ENCODE measurements at places on chromosomes 1 and 21.

DNA sequence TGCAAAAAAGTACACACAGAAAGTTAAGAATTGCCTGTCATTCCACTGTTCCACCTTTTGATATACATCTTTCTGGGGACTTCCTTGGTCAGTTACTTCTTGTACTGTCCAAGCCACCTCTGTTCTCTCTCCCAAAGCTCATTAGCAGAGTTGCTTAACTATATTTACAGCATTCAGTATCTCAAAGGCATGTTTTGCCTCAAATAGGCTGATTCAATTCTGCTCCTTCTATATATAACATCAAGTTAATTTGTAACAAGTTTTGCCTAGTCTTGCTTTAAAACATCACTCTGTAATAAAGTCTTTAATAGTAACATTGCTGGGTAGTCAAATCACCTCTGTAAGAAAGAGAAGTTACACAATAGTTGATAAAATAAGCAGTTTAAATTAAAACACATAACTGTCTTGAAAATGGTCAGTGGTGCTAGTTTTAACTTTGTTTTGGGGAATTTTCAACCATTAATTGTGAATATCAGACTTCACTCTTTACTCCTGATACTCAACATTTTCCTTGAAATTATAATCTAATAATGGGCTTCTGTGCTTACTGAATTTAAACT is 35.7 kb downstream of the EDARADD start:
- no peak for DNase-seq

DNA sequence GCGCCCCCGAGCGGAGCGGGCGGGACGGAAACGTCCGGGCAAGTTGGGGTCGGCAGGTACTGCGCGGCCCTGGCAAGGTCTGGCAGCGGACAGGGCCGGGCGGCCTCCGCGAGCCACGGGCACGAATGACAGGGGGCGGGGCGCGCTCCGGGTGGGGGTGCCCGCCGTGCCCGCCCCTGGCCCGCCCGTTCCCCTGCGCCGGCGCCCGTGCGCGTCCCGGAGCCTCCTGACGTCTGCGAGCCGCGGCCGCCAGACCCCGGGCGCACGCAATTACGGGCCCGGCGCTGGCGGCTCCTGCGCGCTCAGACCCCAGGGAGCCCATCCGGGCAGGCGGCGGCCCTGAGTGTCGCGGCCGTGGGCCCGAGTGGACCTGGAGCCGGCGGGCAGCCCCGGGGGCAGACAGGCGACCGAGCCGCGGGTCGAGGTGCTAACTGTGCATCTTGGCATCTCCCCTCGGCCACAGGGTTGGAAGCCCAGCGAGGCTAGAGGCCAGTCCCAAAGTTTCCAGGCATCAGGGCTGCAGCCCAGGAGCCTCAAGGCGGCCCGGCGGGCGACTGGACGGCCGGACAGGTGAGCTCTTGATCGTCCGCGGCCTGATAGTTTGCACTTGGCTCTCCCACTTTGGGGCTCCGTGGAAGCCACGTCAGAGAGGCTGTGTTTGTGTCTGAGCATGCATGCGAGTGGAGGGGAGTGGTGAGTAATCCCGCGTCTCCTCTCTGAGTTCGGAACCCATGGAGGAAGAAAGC is 918 bp downstream of the MIB2 start:
- peak; percentile 71 for DNase-seq

DNA sequence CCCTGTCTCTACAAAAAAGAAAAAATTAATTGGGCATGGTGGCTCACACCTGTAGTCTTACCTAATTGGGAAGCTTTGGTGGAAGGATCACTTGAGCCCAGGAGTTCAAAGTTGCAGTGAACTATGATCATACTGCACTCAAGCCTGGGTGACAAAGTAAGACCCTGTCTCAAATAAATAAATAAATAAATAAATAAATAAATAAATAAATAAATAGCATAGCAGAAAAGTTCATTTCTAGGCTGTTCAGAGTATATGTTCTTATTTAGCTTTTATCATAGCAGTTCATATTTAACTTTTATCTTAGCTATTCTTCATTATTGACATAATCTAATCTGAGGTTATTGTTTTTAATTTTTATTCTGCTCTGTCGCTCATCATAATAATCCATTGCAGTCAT is 8.7 kb upstream of the SEC16B start:
- no peak for DNase-seq

DNA sequence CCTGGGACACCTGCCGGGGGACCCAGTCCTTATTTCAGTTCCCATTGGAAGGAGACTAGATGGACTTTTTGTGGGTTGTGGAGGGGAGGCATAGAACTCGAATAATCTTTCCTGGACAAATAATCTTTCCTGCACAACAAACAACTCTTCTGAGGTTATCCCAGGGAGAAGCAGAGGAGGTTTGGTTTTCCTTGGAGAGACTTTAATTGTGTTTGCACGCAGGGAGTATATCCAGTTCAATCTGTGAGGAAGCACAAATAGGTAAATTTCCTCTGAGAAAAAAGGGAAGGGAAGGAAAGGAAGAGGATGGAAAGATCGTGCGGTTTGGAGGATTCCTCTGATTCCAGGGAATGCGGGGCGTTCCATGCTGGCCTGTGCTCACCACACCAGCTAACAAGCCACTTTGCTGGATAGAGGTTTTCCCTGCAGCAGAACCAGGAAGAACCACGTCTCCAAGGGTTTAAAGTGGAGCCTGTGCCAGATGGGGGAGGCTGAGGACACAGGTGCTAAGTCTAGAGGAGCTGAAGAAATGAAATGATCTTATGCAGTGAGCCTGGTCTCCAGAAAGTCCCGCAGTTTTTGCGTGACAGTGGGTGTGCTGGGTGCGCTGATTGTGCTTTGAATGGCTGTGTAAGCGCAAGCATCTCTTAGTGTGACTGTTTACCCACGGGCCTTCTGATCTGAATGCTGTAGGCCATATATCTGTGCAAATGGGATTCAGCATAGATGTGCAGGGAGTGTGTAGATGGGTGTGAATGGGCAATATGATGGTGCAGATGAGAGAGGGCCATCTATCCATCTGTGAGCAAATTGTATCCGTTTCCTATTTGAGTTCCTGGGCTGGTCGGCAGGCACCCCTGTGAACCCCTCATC is 7.6 kb downstream of the PAX7 start:
- DNase-seq, result no peak

- no peak for DNase-seq
Measured at GRCh38 chr1:6345009-6345408, 48.6 kb downstream of the ACOT7 start.

DNA sequence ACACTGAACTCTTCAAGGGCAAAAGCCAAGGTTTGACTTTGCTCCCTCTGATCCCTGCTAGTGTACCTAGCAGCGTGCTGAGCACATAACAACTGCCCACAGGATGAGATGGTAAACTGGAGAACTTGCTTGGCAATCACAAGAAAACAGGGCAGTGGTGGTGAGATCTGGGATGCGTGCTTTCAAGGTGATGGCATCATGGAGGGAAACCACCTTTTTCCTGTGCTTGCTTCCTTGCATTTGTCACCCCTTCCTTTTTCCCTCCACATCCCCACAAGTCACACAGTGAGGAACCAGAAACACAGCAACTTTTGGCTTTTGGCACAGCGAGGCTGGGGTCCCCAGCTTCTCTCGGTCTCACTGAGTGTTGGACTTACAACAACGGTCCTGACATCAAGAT is 31.4 kb upstream of the BECN2 start:
- DNase-seq, result no peak

- no peak for DNase-seq
Measured at GRCh38 chr1:246771366-246771765, 47.2 kb downstream of the SCCPDH start.

- DNase-seq, result no peak
Measured at GRCh38 chr1:204124639-204125038, 27.2 kb downstream of the ETNK2 start.

DNA sequence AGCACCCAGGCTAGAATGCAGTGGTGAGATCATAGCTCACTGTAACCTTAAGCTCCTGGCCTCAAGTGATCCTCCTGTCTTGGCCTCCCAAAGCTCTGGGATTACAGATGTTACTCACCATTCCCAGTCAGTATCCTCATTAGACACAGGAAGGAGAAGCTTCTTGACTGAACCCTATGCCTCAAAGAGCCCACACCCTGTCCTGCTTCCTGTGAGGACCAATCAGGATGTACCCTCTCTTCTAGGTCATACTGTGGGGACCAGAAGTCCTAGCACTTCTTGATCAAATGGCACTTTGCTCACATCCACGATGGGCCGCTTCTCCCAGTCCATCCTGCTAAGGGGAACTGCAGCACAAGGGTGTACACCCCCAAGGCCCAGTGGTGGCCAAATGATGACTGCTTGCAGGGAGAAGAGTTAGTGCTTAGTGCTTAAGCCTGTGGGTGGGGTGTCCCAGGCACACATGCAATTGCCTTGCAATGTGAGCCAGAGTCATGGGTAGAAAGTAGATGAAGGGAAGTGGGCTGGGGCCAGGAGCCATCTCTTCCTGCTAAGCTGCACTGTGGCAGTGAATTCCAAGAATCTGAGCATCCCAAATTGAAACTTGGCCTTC is 9.8 kb downstream of the CD34 start:
- DNase-seq, result no peak

GRCh38 chr1:95723346-95723745 is 489.3 kb downstream of the RWDD3 start:
- DNase-seq, result no peak

GRCh38 chr1:212605441-212606394 is 2.8 kb upstream of the ATF3 start:
- DNase-seq, result no peak

DNA sequence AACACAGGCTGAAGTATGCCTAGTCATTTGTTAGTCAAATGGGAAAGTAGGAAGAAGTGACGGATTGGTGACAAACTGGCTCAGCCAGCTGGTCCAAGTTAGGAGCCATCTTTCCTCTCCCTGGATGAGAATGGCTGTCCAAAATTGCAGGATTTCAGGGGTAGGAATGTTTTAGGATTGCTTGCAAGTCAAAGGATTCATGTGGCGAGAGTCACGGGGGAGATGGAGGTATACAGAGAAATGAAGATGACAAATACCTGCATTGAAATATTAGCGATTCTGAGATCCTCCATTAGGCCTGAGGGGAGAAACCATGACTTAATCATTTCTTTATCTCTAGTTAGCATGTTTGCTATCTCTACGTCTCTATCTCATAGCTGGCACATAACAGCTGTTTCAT is 41.8 kb upstream of the PIGC start:
- no peak for DNase-seq

DNA sequence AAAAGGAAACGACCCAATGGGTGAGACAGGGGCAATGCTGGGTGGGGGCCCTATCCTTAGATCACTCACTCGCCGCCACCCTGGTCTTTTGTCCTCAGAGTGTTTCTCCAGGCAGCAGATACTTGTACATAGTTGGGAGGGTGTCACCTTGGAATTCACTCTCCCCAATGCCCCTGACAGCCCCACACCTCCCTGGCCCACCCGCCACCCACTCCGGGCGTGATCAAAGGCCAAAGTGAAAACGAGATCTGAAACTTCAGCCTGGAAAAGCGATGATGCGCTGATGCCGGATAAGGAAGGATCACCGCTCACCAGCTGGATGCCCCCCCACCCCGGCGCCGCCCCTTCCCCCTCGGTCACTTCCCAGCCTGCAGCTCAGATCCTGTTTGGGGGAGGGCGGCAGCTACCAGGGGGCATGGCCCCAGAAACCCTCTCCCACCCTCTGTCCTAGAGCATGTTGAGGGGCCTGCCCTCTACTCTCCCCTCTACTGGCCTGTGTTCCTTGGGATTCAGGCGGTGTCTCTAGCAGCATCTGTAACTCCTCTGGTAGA is 33.6 kb upstream of the CASZ1 start:
- DNase-seq, result no peak

DNA sequence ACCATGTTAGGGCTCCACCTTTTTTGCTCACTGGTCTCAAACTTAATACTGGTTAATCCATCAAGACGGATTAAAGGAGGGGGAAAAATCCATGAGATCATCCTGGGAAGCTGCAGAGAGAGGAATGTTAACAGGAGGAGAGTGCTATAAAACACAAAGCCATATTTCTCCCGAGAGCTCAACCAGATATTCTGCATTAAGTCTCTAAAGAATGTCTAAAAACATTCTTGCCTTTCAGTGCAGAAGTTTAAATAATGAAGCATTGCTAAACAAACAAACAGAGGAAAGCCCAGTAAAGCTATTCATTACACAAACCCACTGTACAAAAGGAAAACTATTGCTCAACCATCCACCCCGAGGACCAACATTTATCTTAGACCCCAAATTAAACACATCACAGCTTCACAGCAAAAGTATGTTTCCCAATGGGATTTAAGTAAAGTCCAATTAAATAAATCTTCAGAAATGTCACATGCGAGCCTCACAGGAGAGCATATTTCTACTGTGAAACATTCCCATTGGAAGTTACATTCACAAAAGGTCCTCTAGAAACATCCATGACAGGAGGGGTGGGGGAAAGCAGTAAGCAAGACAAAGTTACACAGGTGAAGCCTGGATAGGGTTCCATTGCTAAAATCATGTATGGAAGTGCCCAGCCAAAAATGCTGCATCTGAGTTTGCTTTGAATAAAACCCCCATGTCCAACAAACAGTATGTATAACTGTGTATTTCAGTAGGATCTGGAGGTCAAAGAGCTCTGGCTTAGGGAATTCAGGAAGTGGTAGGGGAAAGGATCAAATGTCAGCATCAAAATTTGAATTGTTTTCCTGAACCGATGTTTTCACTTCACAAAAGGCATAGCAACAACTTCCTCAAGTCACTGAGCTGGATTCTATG is 23.3 kb downstream of the DUSP10 start:
- DNase-seq, result no peak

DNA sequence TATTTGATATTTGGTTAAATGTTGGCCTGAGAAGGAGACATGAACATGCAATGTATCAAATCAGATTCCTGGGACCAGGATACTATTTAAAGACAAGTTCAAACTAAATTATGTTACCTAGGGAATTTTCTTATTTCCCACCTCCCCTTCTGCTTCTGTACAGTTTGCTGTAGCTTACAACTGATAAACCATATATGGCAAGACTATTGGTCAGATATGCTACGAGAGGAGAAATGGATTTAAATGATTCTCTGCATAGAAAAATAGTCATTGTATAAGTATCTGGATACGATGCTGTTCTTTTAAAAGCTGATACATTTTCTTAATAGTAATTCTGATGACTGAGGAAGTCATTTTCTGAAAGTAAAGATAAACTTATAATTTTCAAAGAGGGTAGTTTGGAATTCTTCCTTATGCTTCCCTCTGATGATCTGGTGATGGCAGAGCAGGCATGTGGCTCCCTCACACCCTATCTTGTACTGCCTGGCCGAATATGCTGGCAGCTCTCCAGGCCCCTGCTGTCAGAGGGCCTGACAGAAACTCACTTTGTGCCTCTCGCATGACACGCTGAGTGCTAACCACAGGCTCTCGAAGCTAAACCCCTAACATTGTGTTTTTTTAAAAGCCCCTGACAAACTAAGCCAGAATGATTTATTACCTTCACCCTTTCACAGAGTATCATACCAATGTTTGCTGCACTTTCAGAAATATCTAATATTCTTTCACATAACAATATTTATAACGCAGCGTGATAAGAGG is 19.4 kb downstream of the RRP15 start:
- DNase-seq, result no peak

DNA sequence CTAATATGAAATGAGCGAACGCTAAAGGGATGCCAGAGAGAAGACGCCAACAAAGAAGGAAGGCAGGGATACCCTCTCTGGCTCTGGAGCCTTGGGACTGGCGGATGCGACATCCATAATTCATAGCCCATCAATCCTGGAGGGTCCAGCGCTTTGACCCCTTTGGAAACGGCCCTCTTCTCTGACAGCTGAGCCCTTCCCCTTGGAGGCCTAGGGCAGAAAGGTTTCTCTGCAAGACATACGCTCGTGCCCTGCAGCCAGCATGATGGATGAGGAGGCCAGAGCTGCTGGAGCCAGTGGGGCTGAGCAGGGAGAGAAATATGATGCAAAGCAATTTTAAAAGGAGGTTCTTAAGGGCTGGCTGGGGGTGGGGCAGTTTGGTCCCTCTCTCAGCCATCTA is 22.2 kb downstream of the OPTC start:
- no peak for DNase-seq

GRCh38 chr1:175715742-175716141 is 27.7 kb downstream of the TNR start:
- no peak for DNase-seq
